ENCODE measurements at places on chromosomes 13 and 19.
A peak's percentile ranks its signal among the peaks of the same experiment; 100 is the strongest.

DNA sequence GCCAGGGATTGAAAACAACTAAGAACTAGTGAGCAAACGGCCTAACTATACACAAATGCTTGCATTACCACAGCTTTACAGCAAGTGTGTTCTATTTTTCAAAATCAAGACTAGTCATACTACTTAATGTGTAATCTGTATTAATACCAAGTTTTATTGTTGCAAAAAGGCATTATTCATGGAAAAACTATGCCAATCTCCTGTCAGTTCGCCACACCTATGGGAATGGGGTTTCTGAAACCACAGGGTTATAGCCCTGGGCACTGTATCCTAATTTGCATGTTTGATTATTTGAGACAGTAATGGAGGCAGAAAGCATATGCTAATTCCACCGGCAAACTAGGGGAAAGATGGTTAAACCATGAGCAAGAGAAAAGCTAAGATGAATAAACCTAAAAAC lies 14.3 kb downstream of the GAS6 start:
- no peak for DNase-seq

DNA sequence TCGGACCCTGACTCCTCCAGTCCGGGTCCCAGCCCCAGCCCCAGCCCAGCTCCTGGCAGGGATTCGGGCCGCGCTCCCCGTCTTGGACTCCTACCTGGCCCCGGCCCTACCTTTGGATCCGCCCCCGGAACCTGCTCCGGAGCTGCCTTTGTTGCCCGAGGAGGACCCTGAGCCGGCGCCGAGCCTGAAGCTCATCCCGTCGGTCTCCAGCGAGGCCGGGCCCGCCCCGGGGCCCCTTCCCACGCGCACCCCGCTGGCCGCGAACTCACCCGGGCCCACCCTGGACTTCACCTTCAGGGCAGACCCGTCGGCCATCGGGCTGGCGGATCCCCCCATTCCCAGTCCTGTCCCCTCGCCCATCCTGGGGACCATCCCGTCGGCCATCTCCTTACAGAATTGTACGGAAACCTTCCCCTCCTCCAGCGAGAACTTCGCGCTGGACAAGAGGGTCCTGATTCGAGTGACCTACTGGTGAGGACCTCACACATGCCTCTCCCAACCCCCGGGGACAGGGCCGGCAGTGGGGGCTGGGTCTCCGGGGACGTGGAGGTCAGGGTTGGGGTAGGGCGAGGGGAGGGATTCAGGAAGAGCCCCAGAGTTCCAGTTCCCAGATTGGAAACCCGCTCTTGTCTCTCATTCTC lies 732 bp downstream of the SELENOV start:
- no peak for DNase-seq

GRCh38 chr13:40366119-40366518 lies 300.3 kb downstream of the FOXO1 start:
- DNase-seq, result no peak

GRCh38 chr13:98315466-98315865 lies 138.4 kb upstream of the RNF113B start:
- no peak for DNase-seq

- no peak for DNase-seq
These were observed 5.7 kb downstream of the SHISA7 start for GRCh38 chr19:55437410-55437809.

GRCh38 chr13:110162053-110162452 lies 144.9 kb downstream of the COL4A1 start:
- no peak for DNase-seq

- DNase-seq, result no peak
These were observed 8.1 kb upstream of the KLF2 start for GRCh38 chr19:16316506-16316882.

GRCh38 chr13:44921931-44922758 lies 67.1 kb downstream of the NUFIP1 start:
- DNase-seq, result no peak

DNA sequence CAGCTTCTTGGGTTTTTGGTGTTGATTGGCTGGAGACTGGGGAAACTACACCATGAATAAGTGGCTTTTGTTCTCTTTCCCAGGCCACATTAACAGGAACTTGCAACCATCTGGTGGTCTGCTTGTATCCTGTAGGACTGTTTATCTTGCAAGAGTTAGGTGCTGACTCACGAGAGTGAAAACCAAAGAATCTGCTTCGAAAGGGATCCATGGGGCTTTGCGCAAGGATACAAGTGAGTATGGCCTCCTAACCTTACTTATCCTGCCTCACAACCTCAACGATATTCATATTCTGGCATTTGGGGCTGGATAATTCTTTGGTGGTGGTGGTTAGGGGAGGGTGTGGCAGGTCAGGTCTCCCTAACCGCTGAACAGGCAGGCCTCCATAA lies 4.7 kb upstream of the SIGLECL1 start:
- no peak for DNase-seq

GRCh38 chr13:48731001-48731658 lies 77.4 kb downstream of the CYSLTR2 start:
- DNase-seq, result no peak

DNA sequence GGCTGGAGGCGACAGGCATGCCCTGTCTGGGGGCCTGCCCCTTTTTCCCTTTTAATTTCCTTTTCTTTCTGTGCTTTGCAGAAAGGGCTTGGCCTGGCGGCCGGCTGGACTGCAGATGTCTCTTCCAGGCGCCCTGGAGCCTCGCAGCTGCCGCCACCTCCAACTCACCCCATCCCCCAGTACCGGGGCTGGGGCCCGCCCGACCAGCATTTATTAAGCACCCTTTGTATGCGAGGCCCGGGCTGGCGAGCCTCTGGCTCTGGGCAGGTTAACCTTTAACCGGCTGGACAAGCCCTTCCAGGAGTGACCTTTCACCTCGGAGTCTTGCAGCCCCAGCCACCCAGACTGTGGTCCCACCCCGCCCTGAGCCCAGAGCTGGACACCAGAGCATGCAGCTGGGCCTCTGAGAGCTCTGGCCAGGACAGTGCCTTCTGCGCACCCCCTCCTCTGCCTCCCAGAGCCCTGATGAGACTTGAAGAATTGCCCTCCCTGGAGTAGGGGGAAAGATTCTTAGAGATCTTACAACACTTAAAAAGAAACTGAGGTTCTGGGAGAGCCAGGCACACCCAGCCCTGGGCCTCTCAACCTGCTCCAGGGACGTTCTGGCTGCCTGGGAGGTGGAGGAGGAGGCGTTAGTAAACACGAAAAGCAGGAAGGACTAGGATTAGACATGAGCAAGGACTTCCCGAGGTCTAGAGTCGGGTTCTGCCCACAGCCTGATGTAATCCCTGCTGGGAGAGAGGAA lies 1.1 kb upstream of the NR2F6 start:
- DNase-seq, result no peak

DNA sequence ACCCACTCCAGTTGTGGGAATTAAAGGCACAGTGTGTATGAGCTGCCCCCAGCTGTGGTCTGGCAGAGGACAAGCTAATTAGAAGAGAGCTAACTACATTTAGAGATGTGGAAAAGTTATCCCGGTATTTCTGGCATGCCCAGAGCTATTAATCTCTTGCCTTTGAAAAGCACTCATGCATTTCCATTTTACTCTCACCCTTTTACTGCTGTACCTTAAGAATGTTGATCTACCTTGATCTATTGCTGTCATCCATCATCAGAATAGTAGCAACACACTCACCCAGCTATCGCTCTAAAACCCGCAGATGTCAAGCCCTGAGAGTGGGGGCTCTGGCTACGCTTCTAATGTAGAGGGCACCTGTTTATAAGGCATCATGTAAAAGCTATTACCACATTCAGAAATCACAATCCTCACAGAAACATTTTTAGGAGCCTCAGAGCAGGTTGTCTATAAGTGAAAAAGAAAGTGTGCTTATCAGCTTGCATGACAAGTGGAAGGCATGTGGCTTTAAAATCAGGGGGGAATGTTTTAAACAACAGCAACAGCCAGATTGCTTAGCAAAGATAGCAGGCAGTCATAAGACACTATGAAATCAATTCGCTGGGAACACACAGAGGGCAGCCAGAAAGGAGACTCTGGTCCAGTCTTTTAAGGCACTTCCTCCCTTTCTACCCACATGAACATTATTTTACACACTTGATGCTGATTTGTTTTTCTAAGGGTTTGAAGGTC lies 224.2 kb upstream of the IRS2 start:
- DNase-seq, result no peak

GRCh38 chr19:7595466-7596133 lies at the start of gene CAMSAP3:
CAMSAP3 (plus strand) TSS chr19:7595863; CDS start chr19:7596003, 140 bp downstream.
- DNase-seq, result peak; percentile 13

DNA sequence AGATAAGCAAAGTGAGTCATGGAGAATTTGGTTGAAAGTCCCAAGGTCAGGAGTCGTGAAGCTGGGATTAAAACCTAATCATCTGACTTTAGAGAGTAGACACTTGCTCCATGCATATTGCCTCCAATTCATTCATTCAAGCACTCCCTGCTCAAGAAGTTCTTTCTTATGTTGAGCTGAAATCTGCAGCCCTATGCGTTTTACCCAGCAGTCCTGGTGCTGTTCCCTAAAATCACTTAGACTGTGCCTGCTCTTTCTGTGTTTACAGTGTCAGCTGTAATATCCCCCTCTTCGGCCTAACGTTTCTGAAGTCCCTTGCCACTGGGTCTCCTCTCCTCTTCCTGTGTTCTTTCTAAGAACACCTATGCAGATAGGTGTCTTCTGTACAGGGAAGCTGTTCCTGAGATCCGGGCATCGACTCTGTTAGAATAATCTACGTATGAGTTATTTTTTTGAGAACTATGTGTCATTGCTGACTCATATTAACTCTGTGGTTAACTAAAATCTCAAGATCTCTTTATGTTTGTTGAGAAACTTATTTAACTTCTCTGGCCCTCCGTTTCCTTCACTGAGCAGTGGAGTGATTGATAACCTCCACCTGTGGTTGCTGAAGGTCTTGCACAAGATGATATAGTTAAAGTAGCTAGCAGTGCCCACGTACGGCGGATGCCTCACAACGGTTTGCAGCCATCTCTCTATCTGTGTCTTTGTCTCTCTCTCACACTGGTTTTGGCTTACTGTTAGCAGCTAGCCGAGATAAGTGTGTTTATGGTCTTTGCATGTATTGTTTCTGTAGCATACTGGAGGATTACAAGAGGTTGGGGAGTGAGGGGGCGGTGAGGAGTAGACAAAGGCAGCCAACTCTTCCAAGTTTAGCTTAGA lies 4.7 kb downstream of the ALOX5AP start:
- no peak for DNase-seq

GRCh38 chr19:48417421-48417820 lies 24.0 kb downstream of the GRIN2D start:
- no peak for DNase-seq

DNA sequence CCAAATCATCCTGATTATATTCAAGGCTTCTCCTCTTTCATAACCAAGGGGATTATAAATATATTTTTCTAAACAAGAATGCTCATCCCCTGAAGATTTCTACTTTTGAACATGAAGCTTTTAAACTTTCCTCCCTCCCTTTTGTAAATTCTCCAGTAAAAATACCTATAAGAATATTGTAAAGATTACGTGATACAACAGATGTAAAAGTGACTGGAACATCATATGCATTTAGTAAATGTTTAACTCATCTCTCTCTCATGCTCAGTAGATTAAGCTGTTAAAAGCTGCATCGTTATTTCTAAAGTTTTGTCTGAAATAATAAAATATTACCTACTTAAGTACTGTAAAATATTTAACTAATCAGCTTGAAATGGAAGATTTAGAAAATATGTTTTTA lies 281.1 kb downstream of the SPRY2 start:
- DNase-seq, result no peak
